ENCODE measurements at places on chromosomes 11 and 22. TPM values are rescaled to one million over a fixed set of nuclear protein-coding genes. Genes with fewer than 3 reads are reported as not detected.

Gene MIAT
- total RNA-seq, result 0.48 TPM

Gene C11orf97
- total RNA-seq, result not detected

Gene LRP4
- total RNA-seq, result 8.3 TPM

Gene GAS2L1
- total RNA-seq, result 17.9 TPM

Gene NRXN2
- not detected for total RNA-seq

Gene FOLH1
- 0.21 TPM for total RNA-seq

Gene OR8B12
- not detected for total RNA-seq

Gene TMEM86A
- total RNA-seq, result 2.7 TPM

Gene GLB1L3
- 3.9 TPM for total RNA-seq

Gene TSGA10IP
- not detected for total RNA-seq

Gene SCGB1D2
- total RNA-seq, result not detected

Gene SSTR3
- under 0.01 TPM for total RNA-seq

Gene OR4D5
- not detected for total RNA-seq

Gene LARGE1
- total RNA-seq, result 4.3 TPM

Gene MS4A6E
- not detected for total RNA-seq

Gene SAMM50
- total RNA-seq, result 28.8 TPM

Gene LMO1
- total RNA-seq, result not detected

Gene TPCN2
- total RNA-seq, result 7.0 TPM

Gene P2RY6
- total RNA-seq, result 0.21 TPM

Gene GAB4
- total RNA-seq, result not detected

Gene B4GALNT4
- 29.4 TPM for total RNA-seq

Gene ALDH3B1
- 3.9 TPM for total RNA-seq

Gene PGA5
- total RNA-seq, result not detected

Gene RASL10A
- not detected for total RNA-seq

Gene KRTAP5-7
- total RNA-seq, result not detected

Gene SPDYC
- not detected for total RNA-seq

Gene KLHDC7B
- 0.24 TPM for total RNA-seq

Gene GNAZ
- total RNA-seq, result 0.48 TPM

Gene CARNS1
- total RNA-seq, result not detected

Gene RIBC2
- total RNA-seq, result not detected

Gene RTN4RL2
- not detected for total RNA-seq

Gene NLRP14
- 0.24 TPM for total RNA-seq

Gene GCAT
- 26.4 TPM for total RNA-seq

Gene LYVE1
- not detected for total RNA-seq

Gene FDXACB1
- 2.3 TPM for total RNA-seq

Gene MRGPRX4
- total RNA-seq, result not detected

Gene PIM3
- total RNA-seq, result 113 TPM

Gene CNGA4
- 0.64 TPM for total RNA-seq

Gene FREY1
- total RNA-seq, result 2.6 TPM

Gene OR52E5
- not detected for total RNA-seq

Gene DAGLA
- under 0.01 TPM for total RNA-seq

Gene CHST1
- under 0.01 TPM for total RNA-seq

Gene TYR
- not detected for total RNA-seq

Gene HEPN1
- not detected for total RNA-seq

Gene HOATZ
- total RNA-seq, result not detected

Gene CYTH4
- 1.5 TPM for total RNA-seq

Gene TMEM179B
- 46.3 TPM for total RNA-seq

Gene TBX10
- total RNA-seq, result not detected

Gene PARVA
- 9.0 TPM for total RNA-seq

Gene DYNC2H1
- 10.1 TPM for total RNA-seq

Gene CELSR1
- total RNA-seq, result 81.2 TPM
